ENCODE measurements at places on chromosomes 11 and 22.

DNA sequence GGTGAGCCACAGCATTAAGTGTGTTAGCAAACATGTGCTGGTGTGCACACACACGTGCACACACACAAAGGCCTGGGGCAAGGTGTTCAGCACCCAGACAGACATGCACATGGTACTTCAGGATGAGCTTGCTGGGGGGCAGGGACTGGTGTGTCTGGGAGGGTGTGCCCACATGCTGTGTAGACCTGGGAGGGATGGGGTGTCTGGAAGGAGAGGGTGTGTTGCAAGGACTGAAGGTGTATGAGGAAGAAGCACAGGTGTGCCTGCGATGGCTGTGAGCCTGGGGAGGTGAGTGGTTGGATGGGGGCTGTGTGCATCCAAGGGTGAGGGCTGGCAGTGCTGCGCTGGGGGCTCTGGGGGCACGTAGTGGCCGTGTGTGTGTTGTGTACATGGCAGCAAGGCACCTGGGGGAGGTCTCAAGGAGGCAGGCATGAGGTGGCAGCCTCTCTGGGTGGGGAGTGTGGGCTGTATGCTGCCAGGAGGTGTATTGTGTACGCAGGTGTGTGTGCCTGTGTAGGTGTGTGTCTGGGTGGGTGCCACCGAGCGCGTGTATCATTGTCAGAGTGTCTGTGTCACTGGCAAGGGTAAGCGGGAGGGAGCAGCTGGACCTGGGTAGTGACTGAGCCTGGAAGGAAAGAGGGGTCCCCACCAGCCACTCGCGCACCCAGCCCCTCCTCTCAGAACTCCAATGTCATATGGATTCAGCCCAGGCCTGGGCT is 2.2 kb downstream of the NRXN2 start:
- DNase-seq, result no peak

GRCh38 chr11:114059984-114060391 is 477 bp downstream of the ZBTB16 start:
- DNase-seq, result no peak

DNA sequence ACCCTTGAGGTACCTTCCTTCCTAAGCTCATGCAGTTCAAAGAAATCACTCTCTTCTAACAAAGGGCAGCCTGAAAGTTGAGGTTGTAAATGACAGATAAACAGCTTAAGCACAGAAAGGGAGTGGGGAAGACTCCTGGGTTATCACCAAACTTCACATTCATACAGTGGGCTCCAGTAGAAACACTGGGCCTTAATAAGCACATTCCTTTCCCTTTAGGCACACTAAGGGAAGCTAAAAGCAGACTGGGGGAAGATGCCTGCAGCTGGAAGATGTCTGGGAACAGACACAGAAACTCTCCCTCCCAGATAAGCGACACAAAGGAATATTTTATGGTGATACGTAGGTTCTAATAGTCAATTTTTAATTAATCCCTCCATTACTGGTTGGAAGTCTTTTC is 350.3 kb upstream of the MPPED2 start:
- DNase-seq, result no peak

GRCh38 chr11:21082853-21083252 is 413.5 kb downstream of the NELL1 start:
- no peak for DNase-seq

DNA sequence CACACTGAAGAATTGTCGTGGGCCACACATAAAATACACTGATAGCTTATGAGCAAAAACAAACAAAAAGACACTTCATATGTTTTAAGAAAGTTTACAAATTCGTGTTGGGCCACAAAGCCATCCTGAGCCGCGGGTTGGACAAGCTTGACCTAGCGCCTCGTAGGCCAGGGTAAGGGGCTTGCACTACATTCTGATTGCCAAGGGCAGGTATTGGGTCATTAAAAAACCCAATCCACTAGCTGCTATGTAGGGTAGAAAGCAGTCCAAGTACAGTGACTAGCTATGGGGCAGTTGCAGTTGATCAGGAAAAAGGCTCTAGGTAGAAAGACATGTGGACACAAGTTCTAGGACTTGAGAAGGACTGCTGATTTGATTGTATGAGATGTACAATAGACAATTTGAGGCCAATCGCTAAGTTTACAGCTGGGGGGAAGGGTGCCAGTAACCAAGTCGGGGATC is 14.0 kb downstream of the KDELR3 start:
- DNase-seq, result no peak

- DNase-seq, result no peak
These were observed 11.3 kb upstream of the RCN1 start for GRCh38 chr11:32079553-32079952.

- no peak for DNase-seq
These were observed 363.8 kb downstream of the FAT3 start for GRCh38 chr11:92588393-92588792.

Measured in NCI-H1417 treated with DMSO at 0.1 percent for 48 hours (cell line).